ENCODE measurements at places on chromosomes 6 and 20.

DNA sequence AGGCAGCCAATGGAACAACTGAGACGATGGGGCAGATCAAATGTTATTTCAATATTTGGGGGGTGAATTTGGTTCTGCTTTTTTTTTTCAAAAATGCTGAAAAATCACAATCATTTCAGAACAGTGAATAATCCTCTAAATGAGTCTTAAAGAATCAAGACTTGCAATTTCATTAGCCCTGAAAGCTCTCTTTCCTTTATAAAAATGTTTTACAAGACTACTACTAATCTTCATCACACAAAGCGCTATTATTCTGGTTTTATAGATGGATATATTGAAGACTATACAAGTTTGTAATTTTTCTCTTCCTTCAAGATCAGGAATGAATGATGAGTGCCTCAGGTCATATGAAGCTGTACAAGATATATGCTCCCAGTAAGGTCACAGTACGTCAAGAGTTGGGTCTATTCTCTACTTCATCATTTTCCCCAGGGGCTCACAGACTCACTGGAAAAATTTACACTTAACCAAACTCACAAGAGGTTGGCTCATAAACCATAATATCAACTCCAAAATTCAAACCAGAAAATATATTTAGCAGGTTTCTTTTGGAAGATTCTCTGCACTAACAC is 19.5 kb downstream of the RNF24 start:
- no peak for DNase-seq

DNA sequence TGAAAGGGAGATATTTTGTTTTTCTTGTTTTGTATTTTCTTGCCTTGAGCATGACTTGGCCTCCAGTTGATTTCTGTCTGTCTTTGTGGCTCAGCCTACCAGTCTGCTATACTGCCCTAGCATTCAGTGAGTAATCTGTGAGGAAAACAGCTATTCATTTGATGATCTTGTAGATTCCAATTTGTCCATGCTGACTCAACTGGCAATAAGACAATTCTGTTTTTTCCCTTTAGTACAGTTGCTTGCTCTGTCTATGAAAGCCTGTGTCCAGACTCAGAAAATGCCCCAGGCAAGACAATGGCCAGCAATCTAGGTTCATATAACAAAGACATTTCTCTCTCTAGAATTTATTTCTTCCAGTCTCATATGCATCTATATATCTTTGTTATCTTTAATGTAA is 10.9 kb upstream of the SOX4 start:
- no peak for DNase-seq

GRCh38 chr6:28922821-28923317 is 916 bp downstream of the TRIM27 start:
- no peak for DNase-seq

GRCh38 chr6:34090529-34090928 is 55.4 kb downstream of the GRM4 start:
- DNase-seq = no peak

- no peak for DNase-seq
These were observed 768.8 kb upstream of the SLC35B3 start for GRCh38 chr6:9204171-9204570.

DNA sequence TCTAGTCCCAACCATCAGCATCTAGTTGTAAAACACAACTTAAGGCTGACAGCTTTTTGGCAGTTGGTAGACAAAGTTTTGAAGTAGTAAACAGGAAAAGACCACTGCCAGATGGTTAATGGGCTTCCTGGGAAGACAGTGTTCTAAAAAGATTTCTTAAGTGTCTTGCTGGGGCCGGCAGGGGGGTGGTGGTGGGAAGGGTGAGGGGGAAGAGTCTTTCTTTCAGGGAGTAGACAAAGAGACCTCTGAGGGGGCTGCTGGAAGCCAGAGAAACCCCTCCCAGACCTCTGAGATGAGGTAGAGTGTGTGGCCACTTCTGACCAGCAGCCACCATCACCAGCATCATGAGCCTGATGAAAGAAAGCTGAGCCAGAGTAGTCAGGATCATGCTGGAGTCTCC is 784.9 kb downstream of the TENT5A start:
- no peak for DNase-seq

GRCh38 chr6:138682704-138683527 is 90.7 kb upstream of the CCDC28A start:
- no peak for DNase-seq

DNA sequence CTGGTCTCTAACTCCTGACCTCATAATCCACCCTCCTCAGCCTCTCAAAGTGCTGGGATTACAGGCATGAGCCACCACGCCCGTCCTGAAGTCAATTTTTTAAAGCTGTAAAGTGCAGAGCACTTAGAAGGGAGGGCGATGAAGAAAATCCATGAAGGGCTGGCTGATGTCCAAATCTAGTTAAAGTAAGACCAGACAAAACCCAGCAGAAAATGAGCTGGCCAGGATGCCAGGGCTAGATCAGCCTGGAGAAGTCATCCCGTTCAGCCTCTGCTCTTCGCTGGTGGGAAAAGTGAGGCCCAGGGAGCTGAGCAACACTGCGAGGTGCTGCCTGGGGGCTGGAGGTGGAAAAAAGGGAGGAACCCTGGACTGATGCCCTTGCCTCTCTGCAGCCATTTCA is 3.1 kb downstream of the BPIFB4 start:
- DNase-seq = no peak

GRCh38 chr6:150622941-150623874 is 23.5 kb downstream of the PLEKHG1 start:
- no peak for DNase-seq

GRCh38 chr20:22160101-22160652 is 424.2 kb downstream of the FOXA2 start:
- DNase-seq = no peak

- no peak for DNase-seq
These were observed 4.8 kb downstream of the GMNN start for GRCh38 chr6:24779416-24780016.

- no peak for DNase-seq
These were observed 223.7 kb upstream of the TSHZ2 start for GRCh38 chr20:52748285-52748932.

GRCh38 chr6:45423111-45423823 is 45.5 kb upstream of the SUPT3H start:
- no peak for DNase-seq

GRCh38 chr6:20661721-20662120 is 127.5 kb downstream of the CDKAL1 start:
- no peak for DNase-seq

DNA sequence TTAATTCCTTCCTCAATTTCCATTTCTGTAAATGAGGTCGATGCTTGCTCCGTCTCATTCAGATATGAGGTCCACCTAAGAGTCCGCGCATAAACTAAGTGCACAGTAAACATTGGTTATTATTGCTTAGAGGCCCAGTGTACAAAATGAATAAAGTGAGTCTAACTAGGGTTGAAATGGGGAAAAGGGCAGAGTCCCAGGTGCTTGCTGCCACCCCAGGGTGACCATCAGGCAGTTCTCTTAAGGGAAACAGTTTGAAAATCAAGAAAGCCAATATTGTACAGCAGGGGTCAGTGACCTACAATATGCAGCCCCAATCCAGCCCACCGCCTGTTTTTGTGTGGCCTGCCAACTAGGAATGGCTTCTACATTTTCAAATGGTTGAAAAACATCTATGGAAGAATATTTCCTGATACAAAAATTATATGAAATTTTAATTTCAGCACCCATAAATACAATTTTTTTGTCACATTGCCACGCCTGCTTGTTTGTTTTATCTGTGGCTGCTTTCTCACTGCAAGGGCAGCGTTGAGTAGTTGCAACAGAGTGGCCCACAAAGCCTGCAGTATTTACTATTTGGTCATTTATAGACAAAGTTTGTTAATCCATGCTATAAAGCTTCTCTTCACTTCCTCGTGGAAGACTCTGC is 43.3 kb downstream of the SLC13A3 start:
- DNase-seq = no peak

- no peak for DNase-seq
These were observed 8.0 kb upstream of the KCNK16 start for GRCh38 chr6:39330476-39330875.

GRCh38 chr6:14732844-14733757 is 512.8 kb upstream of the JARID2 start:
- peak; percentile 28 for DNase-seq

DNA sequence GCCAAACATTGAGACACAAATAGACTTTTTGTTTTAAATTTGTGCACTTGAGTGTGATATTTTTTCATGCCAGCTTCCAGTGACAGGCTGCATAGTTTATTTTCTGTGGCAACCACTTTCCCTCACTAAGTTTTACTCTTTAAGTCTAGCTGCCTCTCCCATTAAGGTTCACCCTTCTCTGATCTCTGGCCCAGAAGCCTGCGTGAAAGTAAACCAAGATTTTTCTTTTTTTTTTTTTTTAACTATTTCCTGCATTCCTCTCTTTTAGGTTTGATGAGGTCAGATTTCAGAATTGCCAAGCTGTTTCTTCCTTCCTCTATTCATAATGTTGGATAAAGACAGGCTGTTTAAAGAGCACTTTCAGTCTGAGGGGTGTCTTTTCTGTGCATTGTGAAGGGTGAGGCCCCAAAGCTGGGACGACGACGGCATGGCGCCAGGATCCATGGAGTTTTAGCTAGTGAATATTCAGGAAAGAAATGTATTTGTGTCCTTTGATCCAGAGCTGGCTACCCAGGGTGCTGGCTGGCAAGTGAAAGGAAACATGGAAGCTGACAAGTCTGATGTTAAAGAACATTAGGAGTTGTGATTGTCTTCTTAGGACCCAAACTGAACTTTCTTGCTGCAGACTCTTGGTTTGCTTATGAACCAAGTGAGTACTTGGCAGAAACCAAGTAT is 50.7 kb downstream of the DOK5 start:
- DNase-seq = no peak

DNA sequence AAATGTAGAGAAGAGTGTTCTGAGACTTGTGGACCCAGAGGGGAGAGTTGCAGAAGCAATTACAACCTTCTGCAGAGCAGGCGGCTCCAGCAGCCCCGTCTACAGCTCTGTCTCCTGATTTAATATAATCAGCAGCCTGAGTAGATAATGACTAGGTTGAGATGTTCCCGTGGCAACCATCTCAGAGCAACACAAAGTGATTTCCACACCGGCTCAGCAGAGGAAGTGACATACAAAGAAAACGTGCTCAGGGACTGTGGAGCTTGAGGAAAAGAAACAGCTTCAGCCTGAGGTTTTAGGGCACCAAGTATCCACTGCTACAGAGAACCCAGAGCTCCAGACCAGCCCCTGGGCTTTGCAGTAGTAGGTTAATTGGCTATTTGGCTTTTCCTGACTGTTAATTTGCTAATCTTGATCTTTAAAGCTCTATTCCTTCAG is 136.4 kb downstream of the MTFR2 start:
- no peak for DNase-seq

GRCh38 chr20:49575551-49576060 is 7.7 kb upstream of the PTGIS start:
- DNase-seq = no peak

- no peak for DNase-seq
These were observed 77.4 kb downstream of the ASXL1 start for GRCh38 chr20:32435449-32436107.

GRCh38 chr6:73394577-73395354 is at the start of gene DDX43:
Gene DDX43, plus strand, starts transcription at chr6:73394828. Its CDS starts 78 bp downstream, at chr6:73394906.
- no peak for DNase-seq

GRCh38 chr6:130027948-130028347 is 9.6 kb downstream of the L3MBTL3 start:
- no peak for DNase-seq

- DNase-seq = no peak
These were observed 668.2 kb downstream of the DHX35 start for GRCh38 chr20:39630215-39630908.

GRCh38 chr20:23096097-23096496 is 10.0 kb upstream of the CD93 start:
- DNase-seq = no peak

DNA sequence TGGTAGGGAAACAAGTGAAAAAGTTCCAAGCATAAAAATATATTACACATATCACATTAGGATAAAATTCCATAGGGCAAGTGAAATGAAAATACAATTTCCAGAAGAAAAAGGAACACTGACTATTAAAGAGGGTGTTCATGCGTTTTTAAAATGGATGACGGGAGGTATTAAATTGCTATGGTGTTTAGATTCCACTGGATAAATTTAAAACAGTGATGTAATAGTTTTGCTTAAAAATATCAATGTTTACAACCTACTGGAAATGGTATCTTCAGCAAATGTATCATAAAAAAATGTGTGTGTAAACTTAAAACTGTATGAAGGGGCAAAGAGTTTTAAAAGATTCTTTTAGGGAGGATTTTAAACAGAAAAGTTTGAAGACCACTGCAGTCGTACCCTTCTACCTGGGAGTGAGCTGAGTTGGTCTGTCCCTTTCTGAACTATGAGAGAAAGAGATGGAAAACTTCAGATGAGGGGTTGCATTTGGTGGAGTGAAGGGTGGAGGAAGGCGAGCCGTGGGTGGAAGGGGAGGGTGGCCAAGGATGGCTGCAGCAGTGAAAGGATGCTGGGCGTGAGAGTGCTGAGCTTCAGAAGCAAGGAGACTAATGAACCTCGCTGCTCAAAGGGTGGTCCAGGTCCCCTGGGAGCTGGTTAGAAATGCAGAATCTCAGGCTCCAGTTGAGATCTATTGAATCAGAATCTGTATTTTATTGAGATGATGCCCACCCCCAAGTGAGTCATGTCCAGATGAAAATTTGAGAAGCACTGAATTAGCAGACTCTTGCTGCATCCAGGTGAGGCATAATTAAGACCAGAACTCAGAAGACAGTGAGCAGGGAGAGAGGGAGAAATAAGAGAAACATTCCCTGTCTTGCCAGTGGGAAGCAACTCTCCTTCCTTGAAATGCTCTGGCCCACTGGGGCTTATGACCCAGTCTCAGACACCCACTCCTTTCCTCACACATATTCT is 54.5 kb upstream of the MRPS10 start:
- no peak for DNase-seq

- DNase-seq = no peak
These were observed 23.4 kb downstream of the SIRPA start for GRCh38 chr20:1918491-1919165.

DNA sequence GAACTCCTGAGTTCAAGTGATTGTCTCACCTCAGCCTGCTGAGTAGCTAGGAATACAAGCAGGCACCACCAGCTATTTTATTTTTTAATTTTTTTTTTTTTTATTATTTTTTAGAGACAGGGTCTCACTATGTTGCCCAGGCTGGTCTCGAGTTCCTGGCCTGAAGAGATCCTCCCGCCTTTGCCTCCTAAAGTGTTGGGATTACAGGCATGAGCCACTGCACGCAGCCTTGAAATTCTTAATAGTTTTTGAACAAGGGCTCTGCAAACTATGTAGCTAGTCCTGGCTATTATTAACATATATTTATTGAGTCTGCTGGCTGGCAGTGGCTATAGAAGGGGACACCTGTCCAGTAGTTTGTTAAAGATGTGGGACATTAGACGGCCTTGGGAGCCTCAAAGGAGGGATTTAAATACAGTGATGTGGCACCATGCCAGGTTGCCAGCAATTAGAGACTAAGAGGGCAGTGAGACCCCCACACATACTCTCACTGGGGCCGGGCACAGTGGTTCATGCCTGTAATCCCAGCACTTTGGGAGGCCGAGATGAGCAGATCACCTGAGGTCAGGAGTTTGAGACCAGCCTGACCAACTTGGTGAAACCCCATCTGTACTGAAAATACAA is 21.1 kb upstream of the TAF8 start:
- no peak for DNase-seq
